ENCODE measurements at places on chromosomes 16 and 17.

DNA sequence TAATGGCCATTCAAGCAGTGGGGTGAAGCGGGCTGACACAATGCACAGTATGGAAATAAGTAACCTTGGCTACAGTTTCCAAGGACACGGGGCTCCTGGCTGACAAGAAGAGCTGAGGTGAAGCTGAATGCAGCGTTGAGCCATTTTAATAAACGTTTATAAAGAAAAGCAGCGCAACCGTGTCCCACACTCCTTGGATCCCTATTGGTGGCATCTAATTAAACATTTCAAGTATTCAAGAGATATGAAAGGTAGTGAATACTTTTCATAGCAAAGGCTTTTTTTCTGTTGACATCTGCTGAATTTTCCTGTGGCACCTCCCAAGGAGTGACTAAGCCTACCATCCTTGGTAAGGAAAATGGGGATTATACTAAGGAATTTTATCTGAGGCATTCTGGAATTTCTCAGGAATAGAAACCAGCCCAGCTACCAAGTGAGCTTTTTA, 26.5 kb downstream of the DUSP14 start:
- DNase-seq: no peak

DNA sequence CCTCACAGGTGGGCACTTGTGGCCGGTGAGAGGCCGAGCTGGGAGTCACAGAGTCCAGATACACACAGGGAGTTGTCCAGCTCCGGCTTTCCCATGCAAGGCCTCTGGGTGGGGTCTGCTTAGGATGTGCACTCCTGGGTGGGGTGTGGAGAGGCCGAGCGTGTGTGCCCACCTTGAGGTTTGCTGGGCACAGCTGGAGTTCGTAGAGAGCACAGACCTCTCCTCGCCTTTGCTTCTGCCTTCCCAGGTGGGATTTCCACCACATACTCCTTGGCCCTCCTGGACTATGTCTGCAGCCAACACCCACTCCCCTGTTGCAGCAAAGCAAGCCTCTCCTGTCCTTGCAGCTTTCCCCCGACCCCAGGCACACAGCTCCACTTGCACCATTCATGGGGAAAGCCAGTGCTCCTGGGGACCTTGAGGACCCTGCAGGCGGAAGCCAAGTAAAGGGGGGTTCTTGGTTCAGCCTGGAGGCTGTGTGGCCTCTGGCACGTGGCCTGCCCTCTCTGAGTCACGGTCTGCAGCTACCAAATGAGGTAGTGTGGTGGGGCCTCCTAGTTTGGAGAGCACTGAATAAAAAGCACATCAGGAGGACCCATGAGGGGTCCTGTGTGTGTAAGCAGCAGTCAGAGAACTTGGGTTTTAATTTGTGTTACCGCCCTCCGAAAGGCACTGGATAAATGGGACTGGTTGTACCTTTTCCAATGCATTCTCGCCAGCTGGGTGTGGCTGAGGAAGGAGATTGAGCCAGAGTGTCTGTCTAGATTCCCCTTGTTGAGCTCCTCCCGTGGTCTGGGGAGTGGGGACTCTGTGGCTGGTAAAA, 31.5 kb downstream of the MPRIP start:
- no peak for DNase-seq

DNA sequence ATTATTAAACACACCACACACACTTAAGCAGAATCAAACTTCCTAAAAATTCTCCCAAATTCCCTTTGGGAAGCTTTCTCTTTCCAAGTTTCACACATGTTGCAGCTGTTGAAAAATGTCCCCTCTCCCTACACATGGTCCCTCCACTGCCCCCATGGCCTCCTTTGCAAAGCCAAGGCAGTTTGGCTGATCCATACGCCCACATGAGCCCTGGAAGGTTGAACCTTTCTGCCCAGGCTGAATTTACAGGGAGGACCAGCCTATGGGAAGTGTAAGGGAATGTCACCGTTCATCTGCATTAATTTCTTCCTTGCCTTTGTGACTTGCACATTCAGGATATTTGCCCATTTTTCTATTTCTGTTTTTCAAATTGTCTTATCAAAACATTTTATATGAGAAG, 31.1 kb upstream of the SHISA6 start:
- DNase-seq: no peak

- no peak for DNase-seq
These were observed 19.6 kb upstream of the CEP20 start for GRCh38 chr16:15907863-15908478.

- DNase-seq: no peak
These were observed 100.8 kb downstream of the ABCC12 start for GRCh38 chr16:48054881-48055601.

GRCh38 chr16:28623172-28623711, 13.4 kb upstream of the SULT1A1 start:
- no peak for DNase-seq

- DNase-seq: no peak
These were observed 25.9 kb downstream of the AMFR start for GRCh38 chr16:56399486-56399885.

- DNase-seq: no peak
These were observed at the start of gene PCGF2 for GRCh38 chr17:38748149-38748891. Gene PCGF2 (minus strand): TSS chr17:38748336. CDS start chr17:38740402, 7,934 bp downstream.

DNA sequence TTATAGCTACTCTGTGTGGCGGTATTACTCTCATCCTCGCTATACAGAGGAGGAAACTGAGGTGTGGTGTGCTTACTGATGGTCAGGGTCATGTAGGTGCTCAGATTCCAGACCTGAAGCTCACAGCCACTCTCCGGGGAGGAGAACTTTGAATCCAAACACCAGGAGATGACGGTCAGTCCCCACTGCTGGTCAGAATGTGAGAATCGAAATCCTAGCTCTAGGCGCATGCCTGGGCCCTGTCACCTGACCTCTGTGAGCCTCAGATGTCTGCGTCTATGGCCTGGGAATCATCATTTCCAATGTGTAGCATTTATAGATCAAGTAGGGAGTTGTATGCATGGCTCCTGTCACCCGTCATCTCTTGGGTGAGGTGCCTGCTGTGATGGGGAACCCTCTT, 317.4 kb downstream of the SNX29 start:
- DNase-seq: no peak

DNA sequence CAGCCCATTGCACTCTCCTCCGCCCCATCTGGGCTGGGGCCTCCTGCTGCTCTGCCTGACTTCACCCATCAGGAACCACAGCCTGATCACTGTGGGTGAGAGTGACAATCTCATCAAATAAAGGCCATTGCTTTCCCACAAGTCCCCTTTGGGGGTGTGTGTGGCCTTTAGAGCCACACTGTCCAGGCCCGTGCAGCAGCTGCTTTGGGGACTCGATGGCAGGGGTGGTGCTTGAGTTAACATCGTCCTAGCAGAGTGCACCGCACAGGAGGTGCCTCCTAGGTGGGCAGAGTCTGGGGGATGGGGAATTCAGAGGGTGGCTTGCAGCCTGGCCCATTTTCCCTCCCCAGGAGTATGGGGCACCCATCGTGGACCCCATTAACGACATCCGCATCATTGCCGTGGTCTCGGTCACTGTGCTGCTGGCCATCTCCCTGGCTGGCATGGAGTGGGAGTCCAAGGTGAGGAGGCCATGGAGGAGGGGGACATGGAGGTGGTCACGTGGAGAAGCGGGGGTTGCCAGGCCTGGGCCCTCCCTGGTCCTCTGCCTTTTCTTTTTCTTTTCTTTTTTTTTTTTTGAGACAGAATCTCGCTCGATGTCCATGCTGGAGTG, 5.4 kb downstream of the SLC12A3 start:
- no peak for DNase-seq

All from bone marrow (tissue), 2 donors.